ENCODE measurements at places on chromosomes 16 and 17. TPM values are rescaled to one million over a fixed set of nuclear protein-coding genes. Genes with fewer than 3 reads are reported as not detected.

GRCh38 chr17:59827721-59828477 is 64.8 kb downstream of the TUBD1 start:
- DNase-seq: no peak

Gene RAB37
- under 0.01 TPM for total RNA-seq

DNA sequence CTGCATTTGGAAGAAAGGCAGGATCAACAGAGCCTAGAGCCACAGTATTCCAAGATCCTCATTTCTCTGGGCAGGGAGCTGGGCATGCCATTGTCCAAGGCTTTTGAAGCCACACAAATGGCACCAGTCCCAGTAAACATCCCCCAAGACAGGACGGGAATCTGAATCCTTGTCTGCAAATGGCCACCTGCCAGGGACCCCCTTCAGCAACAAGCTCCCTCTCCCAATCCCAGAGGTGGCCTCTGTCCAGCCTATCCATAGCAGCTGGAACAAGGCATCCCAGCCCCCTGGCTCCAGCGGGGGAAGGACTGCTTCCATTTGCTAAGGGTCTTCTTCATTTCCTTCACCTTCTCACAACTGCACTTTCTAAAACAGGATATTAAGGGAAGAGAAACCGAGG is 204.4 kb downstream of the C16orf78 start:
- no peak for DNase-seq

DNA sequence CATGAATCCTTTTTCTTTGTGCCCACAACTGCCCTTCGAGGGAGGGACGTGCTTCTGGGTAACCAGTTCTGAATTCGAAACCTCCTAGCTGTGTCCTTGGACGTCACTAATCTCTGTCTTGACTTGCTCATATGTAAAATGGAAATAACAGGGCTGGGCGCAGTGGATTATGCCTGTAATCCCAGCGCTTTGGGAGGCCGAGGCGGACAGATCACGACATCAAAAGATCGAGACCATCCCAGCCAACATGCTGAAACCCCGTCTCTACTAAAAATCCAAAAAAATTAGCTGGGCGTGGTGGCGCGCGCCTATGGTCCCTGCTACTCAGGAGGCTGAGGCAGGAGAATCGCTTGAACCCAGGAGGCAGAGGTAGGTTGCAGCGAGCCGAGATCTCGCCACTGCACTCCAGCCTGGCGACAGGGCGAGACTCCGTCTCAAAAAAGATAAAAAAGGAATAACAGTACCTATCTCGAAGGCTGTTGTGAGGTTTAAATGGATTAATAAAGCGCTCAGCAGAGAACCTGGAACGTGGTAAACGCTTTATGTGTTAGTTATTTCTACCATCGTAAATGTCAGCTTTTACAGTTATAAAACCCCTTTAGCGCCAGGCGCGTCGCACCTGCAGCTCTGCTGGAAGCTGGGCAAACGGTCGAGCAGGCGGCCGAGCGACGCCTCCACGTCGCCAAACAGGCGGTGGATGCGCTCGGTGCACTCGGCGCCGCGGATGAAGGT is 641 bp downstream of the COG8 start:
- DNase-seq: no peak

- DNase-seq: no peak
Observed at GRCh38 chr16:60302676-60303075, 1568.6 kb upstream of the GOT2 start.

DNA sequence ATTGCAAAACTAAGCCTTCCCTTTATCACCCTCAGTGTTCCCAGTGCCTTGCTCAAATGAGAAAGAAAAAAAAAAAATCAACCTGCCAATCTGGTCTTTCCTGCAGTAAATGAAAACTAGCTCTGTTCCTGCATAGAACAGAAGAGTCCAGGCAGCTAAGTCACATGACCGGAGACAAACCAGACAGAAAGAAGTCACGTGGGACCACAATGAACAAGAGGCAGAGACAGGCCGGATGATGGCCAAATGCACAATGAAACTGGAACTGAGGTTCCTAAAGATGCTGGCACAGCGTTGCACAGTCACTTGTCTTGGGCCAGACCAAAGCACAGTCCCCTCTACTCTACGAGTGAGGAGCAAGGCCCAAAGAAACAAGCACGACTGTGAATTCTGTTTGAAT is 172.5 kb downstream of the GRIN2A start:
- DNase-seq: no peak

- peak; percentile 90 for DNase-seq
Observed at GRCh38 chr17:45127548-45128300, 4.6 kb downstream of the PLCD3 start.

DNA sequence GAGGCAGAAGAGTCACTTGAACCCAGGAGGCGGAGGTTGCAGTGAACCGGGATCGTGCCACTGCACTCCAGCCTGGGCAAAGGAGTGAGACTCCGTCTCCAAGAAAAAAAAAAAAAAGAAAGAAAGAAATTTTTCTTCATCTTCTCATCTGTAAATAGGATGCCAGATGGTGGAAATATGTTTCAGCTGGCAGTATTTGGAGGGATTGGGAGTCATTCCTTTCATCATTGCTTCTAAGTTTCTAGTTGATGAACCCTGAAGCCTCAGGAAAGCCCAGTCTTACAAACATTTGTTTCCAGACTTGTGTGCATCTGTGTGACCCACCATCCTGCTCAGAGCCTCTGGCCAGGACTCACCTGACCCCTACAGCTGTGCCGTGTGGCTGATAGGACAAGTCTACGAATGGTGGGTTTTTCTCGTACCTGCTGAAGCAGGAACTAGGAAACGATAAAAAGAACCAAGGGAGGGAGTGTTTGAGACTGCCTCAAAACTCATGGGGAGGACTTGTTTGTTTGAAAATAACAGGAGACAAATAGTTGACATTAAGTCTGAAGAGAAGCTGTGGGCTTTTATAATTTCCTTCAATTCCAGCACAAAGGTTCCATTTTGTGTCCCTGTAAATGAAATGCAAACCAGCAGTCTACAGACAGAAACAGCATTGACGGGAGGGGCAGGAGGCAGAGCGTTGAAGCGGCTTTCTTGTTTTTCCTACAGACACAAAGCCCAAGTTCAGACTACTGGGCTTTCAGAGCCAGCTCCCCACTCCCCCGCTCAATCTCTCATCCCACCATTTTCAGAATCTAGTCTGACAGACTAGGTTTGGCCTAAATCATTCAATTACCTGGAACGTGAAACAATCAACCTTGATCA is 24.9 kb downstream of the CDRT4 start:
- DNase-seq: no peak

Gene CHRNE
- 1.4 TPM for total RNA-seq

DNA sequence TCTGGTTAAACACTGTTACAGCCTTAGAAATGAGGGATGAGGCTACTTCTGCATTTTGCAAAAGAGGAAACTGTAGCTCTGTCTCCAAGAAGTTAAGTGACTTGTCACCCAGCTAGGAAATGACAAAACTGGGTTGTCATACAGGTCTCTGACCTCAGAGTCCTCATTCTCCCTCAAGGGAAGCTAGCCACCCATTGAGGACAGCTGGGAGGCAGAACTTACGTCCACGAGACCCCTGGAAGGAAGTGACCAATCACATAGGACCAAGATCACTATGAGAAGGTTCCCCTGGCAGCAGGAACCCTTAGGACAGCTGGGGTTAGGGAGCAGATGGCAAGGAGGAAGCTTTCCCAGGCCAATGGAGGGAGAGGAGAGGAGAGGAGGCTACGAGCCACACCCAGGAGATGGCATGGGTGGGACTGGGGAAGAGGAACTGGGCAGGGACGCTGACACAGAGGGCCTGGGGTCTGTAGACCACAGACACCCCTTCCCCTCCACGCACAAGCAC is 11.2 kb downstream of the METTL22 start:
- DNase-seq: no peak

- peak; percentile 93 for DNase-seq
Observed at GRCh38 chr17:8359769-8360168, 16.7 kb downstream of the KRABD2 start.

- DNase-seq: no peak
Observed at GRCh38 chr17:42097691-42098631, at the start of gene ZNF385C. Gene ZNF385C (minus strand): TSS chr17:42098473. CDS start chr17:42063056, 35,417 bp downstream.

Gene LRRC37A
- total RNA-seq: 6.2 TPM

Gene IL32
- not detected for total RNA-seq

Gene CHD3
- 97.0 TPM for total RNA-seq

- DNase-seq: peak; percentile 95
Observed at GRCh38 chr16:14369734-14370598, 260.1 kb downstream of the PARN start.

Gene SPNS2
- under 0.01 TPM for total RNA-seq

Gene CWC25
- 10.3 TPM for total RNA-seq

- DNase-seq: peak; percentile 74
Observed at GRCh38 chr16:85689285-85689949, 663 bp upstream of the GINS2 start.

DNA sequence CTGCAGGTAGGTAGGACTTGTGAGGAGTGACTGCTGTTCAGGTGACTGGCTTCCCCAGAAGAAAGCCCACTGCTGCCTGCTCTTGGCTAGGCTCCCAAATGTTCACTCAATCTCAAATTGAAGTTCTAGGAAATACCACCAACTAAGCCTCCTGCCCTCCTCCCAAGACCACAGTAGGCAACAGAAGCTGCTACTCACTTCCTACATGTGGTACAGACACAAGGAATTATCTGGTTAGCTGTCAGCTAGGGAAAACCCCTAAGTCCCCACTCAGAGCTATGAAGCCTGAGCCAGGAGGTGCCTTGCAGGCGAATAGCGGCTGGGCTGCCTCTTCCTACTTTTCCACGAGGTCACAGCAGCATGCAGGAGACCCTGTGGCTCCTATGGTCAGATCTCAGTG is 4.9 kb downstream of the FBXO39 start:
- DNase-seq: peak; percentile 62

GRCh38 chr16:53901408-53901807 is 197.5 kb downstream of the FTO start:
- DNase-seq: no peak

DNA sequence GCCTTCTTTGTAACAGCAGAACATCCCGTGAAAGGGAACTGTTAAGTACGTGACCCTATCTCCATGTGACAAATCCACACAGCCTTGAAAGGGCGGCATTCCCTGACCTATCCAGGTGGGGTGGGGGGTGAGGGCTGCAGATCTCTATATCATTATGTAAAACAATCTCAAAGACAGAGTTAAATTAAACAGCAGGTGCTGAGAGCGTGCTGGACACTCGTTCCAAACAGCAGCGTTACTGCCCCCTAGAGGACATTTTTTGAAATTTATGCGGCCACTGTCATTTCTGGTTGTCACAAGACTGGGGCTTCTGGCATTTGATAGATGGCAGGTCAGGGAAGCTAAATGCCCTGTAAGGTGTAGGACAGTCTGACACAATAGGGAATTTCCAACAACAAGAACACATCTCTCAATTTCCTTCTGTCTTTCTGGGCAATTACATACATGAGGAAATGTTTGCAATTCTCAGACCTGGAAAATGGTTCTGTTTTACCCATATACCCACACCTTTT is 6.7 kb upstream of the SLC25A39 start:
- peak; percentile 86 for DNase-seq

Gene CA5A
- not detected for total RNA-seq

GRCh38 chr16:67191995-67192681 is at the start of gene E2F4:
Gene E2F4 (plus strand): TSS chr16:67192155. CDS start chr16:67192228, 73 bp downstream.
- DNase-seq: peak; percentile 100

- no peak for DNase-seq
Observed at GRCh38 chr16:67766291-67766690, 40.1 kb downstream of the RANBP10 start.

Gene GRB7
- total RNA-seq: under 0.01 TPM

Gene CDC6
- 8.3 TPM for total RNA-seq

DNA sequence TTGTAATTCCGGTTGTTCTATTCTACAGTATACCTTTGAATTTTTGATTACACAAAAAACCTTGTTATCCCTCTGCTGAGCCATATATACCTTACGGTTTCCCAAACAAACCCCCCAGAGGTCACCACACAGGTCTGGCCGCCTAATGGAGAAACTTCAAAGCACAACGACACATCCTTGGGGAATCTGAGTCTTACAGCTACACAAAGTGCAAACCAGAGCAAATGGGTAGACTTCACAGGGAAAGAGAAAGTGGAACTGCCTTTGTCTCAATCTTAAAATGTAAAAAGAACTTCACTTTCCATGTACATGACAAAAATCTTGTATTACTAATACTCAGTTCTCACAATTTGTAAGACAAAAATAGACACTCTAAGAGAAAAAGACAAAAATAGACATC is 2.7 kb downstream of the FBXO31 start:
- DNase-seq: no peak

- peak; percentile 52 for DNase-seq
Observed at GRCh38 chr17:207775-208174, 26.3 kb upstream of the DOC2B start.

Gene TEX14
- under 0.01 TPM for total RNA-seq

DNA sequence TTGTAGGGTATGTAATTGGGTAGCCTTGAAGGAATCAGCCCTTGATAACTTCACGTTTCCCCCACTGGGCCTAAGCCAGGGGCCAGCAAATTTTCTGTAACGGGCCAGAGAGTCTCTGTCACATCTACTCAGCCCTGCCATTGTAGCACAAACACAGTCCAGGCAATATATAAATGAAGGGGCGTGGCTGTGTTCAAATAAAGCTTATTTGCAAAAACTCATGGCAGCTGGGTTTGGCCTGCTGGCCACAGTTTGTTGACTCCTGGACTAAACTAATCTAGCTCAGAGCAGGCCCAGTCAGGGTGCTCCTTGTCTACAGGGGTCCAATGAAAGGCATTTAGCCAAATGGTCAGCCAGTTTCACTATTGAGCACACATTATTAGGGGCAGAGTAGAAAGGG is 141.6 kb downstream of the CCDC182 start:
- DNase-seq: no peak

- no peak for DNase-seq
Observed at GRCh38 chr17:48192321-48192731, 84.8 kb downstream of the SNX11 start.
